ENCODE measurements at places on chromosomes 3 and 15. TPM values are rescaled to one million over a fixed set of nuclear protein-coding genes. Genes with fewer than 3 reads are reported as not detected.

Gene AGBL1
- total RNA-seq, result not detected

Gene PPM1L
- total RNA-seq, result 2.2 TPM

Gene NPHP3
- 32.3 TPM for total RNA-seq

Gene NDUFB4
- total RNA-seq, result 33.1 TPM

Gene TOPBP1
- 41.2 TPM for total RNA-seq

Gene ZWILCH
- 40.5 TPM for total RNA-seq

Gene OR5K2
- not detected for total RNA-seq

Gene RPS27L
- total RNA-seq, result 206 TPM

Gene EXD1
- not detected for total RNA-seq

Gene SNX1
- 40.4 TPM for total RNA-seq

Gene PLA2G4D
- total RNA-seq, result not detected

Gene TRPM1
- total RNA-seq, result under 0.01 TPM

Gene CHRM5
- total RNA-seq, result not detected

Gene EOGT
- total RNA-seq, result 23.5 TPM

Gene POMGNT2
- total RNA-seq, result 15.1 TPM

Gene WDR72
- total RNA-seq, result not detected

Gene WDR93
- not detected for total RNA-seq

Gene SPTSSB
- 0.37 TPM for total RNA-seq

Gene PKM
- 1,647 TPM for total RNA-seq

Gene XYLB
- total RNA-seq, result 7.7 TPM

Gene MFGE8
- 123 TPM for total RNA-seq

Gene ZPLD1
- not detected for total RNA-seq

Gene PARP14
- 33.4 TPM for total RNA-seq

Gene PDIA3
- total RNA-seq, result 125 TPM

Gene SCN11A
- total RNA-seq, result not detected

Gene PYGO1
- 8.6 TPM for total RNA-seq

Gene SLC22A14
- 1.5 TPM for total RNA-seq

Gene IL12A
- total RNA-seq, result 3.5 TPM

Gene SLITRK3
- not detected for total RNA-seq

Gene DLL4
- not detected for total RNA-seq

Gene SYNPR
- total RNA-seq, result not detected

Gene RAB6B
- 0.37 TPM for total RNA-seq

Gene C3orf22
- not detected for total RNA-seq

Gene TRH
- total RNA-seq, result not detected

Gene CLDN1
- total RNA-seq, result 0.20 TPM

Gene TMOD2
- total RNA-seq, result 11.0 TPM

Gene OIP5
- total RNA-seq, result 8.6 TPM

Gene ARRDC4
- 7.2 TPM for total RNA-seq

Gene CILP
- 1.5 TPM for total RNA-seq

Gene RBMS3
- 33.4 TPM for total RNA-seq
